NCI-H2107 (cell line): ENCODE measurements at places on chromosomes 13 and 19.
A peak's percentile ranks its signal among the peaks of the same experiment; 100 is the strongest.

- DNase-seq: no peak
Measured at GRCh38 chr13:51825681-51826254, 19.2 kb downstream of the TMEM272 start.

DNA sequence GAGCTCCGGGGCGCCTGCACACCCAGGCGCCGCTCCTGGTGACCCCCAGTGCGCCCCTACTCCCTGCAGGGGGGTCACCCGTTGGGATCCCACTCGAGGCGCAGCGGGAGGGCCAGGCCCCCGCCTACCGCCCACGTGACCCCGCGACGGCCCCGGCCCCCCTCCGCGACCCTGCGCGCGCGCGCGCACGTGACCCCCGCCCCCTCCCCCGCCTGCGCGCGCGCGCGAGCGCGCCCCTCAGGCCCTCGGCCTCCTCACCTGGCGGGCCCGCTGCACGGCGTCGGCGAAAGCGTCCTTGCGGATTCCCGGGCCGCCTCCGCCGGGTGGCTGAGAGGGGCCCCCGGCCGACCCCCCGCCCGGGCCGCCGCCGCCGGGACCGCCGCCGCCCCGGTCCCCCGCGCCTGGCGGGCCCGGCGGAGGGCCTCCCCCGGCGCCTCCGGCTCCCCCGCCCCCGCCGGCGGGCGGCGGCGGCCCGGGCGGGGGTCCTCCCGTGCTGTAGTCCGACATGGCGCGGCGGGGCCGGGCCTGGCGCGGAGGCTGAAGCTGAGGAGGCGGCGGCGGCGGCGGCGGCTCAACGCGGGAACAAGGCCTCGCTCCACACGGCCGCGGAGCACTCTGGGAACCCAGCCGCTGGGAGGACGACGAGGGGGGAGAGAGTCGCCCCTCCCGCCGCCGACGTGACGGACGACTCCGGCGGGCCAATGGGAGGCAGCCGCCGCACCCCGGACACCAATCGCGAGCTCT, at the start of gene KHSRP:
Gene KHSRP (minus strand): TSS at position 617 of the 744 bp plus-strand sequence. CDS start 110 bp downstream, at position 507.
- no peak for DNase-seq

DNA sequence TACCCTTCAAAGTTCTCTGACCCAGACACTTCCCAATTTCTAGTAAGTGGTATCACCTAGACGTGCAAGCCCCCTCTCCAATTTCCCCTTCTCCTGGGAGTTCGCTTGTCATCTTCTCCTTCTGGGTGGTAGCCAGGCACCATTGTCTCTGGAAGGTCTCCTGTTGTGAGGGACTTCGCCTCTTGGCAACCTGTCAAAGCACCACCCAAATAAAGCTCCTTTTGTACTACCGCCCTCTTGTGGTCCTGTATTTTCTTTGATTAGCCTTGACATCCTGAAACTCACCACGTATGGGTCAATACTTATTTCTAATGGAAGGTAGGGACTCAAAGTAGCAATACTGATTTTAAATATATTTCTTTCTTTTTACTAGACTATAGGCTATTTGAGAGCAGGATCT, 8.2 kb downstream of the GPC5 start:
- DNase-seq: peak; percentile 14

DNA sequence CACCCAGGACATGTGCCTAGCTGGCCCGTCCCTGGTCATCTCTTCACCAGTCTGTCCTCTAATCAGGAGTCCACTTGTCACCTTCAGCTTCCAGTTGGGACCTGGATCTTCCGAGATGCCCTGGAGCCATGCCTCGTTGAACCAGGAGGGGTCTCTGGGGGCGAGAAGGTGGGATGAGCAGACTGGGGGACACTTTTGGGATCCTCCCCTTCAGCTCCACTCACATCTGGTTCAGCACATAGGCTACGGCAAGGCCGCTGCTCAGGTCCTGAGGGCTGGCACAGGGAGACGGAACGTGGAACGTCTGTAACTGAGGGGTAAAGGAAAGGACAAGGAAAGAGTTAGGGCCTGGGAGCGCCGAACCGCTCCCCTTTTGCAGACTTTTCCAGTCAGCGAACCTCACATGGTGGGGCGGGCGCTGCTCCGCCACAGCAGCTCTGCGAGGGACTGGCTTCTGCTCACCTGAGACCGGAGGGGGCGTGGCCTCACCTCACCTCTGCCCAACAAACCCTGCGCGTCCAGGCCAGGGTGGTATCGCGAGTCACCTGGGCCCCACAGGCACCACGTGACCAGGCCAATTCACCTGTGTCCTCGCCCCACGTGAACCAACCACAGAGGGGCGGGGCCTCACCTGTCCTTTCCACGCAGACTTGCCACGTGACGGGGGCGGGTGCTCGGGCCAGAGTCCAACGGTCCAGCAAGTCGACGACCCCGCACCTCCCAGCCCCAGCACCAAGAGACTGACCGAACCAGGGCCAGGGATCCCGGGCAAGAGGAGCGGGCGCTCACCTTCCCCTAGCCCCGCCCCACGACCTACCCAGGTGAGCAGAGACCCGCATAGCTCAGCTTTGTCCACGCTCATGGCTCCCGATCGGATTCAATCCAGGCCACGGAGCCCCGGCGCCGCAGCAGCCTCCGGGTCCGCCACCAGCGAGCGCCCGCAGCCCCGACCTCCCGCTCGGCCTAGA, at the start of gene HOOK2:
Gene HOOK2 (minus strand): TSS at position 965 of the 968 bp plus-strand sequence. CDS start 103 bp downstream, at position 862.
- DNase-seq: peak; percentile 79

DNA sequence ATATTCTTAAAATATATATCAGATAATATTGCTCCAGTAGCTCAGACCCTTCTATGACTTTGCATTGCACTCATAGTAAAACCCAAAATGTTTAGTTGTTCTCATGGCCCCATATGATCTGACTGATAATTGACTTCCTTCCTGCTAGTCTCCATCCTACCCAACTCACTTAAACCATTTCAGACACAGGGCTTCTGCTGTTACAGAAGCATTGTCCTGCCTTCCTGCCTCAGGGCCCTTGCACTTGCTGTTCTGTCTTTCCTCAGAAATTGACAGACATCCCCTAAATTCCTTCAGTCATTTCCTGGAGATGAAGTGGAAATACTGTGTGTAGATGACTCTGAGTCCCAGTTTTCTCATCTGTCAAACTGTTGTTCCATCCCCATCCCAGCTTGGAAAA, 19.7 kb downstream of the FBXL12 start:
- DNase-seq: no peak

- DNase-seq: no peak
Measured at GRCh38 chr13:85632526-85633195, 166.6 kb downstream of the SLITRK6 start.
